Stimulated activated CD8-positive, alpha-beta memory T cell treated with anti-CD3 and anti-CD28 coated beads, Interleukin-7, amount 100 ng/mL, for 24 hours (primary cell): ENCODE measurements at places on chromosomes 5 and 9.

DNA sequence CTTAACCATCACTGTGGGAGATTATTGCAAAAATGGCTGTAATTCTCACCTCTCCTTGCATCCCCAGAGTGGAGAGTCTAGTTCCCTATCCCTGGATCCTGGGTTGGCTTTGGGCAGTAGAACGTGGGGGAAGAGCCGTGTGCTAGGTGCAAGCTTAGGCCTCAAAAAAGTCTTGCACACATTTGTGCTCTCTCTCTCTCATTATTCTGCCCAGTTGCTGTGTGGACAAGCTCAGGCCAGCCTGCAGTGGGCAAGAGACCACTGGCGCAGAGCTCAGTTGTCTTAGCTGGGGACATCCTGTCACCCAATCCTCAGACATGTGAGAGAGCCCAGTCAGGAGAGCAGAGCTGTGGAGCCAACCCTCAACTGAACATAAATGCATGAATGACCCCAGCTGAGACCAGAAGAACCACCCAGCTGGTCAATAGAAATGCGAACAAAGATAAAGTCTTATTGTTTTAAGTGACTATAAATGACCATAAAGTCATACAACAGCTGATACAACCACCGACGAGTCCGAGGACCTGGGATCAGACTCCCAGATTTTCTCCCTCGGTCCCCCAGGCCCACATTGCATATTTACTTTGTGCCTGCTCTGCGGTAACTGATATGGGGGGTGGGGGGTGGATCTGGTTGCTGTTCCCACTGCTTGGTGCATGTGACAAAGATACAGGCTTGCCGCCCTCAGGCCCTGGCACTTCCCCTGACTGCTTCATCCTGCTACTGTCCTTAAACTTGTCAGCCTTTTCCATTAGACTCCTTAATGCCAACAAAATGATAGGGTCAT, 166.4 kb upstream of the MVB12B start:
- DNase-seq: no peak

DNA sequence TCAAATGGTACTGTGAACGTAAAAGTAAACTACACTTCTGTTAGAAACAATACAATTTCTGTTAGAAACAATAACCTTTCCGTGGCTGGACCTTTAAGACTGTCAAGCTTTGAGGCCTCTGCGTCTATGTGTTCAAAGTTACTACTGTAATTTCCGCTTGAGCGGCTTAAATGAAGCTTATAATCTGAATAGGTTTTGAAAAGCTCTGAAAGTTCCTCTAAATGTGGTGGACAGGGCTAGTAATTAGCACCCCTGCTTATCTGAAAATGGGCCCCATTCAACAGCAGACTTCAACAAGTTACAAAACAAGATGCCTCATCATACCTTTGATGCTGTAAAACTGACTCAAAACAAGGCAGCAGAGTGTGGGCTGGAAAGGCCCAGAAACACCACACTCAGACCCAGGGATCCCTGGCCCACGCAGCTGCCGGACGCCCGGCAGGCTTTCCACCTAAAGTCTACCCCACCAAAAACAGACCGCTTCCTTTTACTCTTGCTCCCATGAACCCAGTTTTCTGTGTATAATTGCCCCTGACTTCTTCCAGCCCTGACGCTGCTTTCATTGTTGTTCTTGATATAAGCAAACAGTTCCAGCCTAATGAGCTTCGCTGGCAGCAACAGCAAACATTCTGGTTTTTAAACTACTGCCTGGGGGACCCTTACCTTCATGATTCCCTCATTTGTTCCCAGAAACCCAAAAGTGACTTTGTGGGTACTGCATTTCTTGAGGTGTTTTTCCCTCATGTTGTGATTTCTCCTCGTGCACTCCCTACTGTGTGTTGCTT, 66.7 kb downstream of the TLE1 start:
- DNase-seq: no peak

- DNase-seq: no peak
Observed at GRCh38 chr5:78328585-78329173, 31.7 kb upstream of the SCAMP1 start.

GRCh38 chr5:11973469-11973868, 69.2 kb upstream of the CTNND2 start:
- DNase-seq: no peak

GRCh38 chr5:75185763-75186162, 50.9 kb downstream of the ANKRD31 start:
- DNase-seq: no peak

- no peak for DNase-seq
Observed at GRCh38 chr9:120066315-120066714, 513.7 kb downstream of the CDK5RAP2 start.

- no peak for DNase-seq
Observed at GRCh38 chr9:127723013-127723412, 7.1 kb downstream of the TTC16 start.

DNA sequence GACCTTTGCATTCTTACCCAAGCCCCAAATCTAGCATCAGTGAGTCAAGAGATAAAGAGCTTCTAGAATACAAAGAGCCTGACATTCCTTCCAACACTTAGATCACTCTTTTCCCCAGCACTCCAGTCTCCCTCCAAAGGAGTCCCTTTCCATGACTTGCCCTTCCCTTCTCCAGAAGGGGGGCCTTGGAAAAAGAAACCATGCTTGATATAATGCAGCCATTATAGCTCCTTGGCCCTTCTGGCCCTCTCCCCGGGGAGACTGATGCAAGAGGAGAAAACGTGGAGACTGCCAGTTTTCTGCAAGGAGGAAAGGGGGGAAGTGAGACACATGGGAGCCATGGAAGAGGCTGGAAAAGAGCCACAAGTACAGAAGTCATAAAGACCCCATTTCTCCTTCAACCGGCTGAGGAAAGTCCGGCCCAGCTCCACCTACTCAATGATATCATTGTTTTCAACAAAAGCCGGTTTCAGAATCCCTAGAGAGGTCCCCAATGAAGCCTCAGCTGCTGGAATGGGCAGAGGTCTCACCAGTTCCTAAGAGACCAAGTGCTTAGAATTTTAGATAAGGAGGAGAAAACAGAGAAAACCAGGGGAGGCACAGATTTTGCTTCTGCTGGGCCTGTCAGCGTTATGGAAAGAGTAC, 29.0 kb downstream of the ADAM19 start:
- DNase-seq: no peak
